ENCODE measurements at places on chromosomes 1 and 21. TPM values are rescaled to one million over a fixed set of nuclear protein-coding genes. Genes with fewer than 3 reads are reported as not detected.

FCGR3B gene
- not detected for total RNA-seq

DNA sequence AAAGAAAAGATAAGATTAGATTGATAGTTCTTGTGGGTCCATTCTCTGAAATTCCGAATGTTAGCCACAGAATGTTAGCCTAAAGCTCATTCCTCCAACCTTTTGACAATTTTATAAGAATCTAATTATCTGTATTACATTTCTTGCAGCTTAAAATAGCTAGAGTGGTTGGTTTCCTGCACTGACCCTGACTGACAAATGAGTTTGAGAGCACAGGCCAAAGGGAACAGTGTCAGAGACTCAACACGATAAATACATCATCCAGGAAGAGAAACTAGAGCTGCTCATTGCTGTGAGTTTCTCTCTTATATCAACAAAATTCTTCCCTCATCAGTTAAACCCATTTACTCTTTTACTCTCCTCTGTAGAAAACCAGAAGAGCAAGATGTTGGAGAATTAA is 82.1 kb upstream of the PPM1J start:
- no peak for DNase-seq

- no peak for DNase-seq
These were observed 30.0 kb upstream of the SDE2 start for GRCh38 chr1:226029093-226029496.

S100A9 gene
- total RNA-seq = not detected

TXNIP gene
- 90.7 TPM for total RNA-seq

- peak; percentile 90 for DNase-seq
These were observed at the start of gene PLEKHM2 for GRCh38 chr1:15684042-15684461. Gene PLEKHM2 (plus strand): TSS chr1:15684320. CDS start chr1:15684559, 239 bp downstream.

DNA sequence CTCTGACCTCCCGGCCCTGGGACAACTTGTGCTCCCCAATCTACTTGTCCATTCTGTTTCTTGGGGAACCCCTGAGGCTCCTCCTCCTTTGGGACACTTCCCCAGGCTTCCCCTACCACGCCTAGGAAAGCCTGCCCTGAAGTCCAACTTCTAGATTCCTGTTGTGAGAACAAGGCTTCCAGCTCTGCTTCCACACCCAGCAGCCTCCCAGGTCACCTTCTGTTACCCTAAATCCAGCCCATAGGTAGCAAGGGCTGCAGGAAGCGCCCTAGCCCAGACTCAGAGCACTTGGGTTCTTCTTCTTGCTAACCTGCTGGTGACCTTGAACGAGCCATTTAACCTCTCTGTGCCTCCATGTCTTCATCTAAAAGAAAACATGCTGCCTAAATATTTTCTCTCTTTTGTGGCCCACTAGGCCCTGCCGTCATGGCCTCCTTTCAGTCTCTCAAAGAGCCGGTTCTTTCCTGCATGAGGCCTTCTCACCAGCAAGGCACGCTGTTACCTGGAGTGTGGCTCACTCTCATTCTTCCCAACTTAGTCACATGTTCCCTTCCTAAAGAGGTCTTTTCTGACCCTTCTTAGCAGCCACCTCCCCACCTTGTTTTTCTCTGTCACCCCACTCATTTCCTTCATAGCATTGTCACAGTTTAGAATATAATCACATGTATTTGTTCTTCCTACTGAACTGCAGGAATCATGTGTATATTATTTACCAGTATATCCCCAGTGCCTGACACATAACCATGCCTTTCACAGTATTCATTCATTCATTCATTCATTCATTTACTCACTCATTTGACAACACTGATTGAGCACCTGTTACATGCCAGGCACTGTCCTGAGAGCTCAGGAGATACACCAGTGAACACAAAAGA is 1.4 kb downstream of the CAPN2 start:
- peak; percentile 16 for DNase-seq

GRCh38 chr1:67791686-67792085 is 41.6 kb downstream of the GNG12 start:
- DNase-seq = no peak

DNA sequence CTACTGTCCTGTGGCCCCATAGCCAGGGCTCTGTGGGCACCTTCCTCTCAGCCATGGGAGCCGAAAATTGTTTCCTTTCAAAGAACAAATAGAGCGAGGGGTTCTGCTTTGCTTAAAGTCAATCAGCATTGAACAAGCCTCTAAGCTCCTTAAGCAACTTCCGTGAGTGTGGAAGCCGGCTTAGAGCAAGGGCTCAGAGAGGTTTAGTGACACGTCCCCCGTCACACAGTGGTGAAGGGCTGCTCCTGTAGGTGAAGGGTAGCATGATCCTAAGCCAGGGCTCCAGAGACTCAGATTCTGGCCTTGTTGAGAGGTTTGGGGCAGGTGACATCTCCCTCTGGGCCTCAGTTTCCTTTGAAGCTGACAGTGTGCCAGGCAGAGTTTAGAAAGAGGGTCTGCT is 94.0 kb upstream of the WNT4 start:
- DNase-seq = no peak

DNA sequence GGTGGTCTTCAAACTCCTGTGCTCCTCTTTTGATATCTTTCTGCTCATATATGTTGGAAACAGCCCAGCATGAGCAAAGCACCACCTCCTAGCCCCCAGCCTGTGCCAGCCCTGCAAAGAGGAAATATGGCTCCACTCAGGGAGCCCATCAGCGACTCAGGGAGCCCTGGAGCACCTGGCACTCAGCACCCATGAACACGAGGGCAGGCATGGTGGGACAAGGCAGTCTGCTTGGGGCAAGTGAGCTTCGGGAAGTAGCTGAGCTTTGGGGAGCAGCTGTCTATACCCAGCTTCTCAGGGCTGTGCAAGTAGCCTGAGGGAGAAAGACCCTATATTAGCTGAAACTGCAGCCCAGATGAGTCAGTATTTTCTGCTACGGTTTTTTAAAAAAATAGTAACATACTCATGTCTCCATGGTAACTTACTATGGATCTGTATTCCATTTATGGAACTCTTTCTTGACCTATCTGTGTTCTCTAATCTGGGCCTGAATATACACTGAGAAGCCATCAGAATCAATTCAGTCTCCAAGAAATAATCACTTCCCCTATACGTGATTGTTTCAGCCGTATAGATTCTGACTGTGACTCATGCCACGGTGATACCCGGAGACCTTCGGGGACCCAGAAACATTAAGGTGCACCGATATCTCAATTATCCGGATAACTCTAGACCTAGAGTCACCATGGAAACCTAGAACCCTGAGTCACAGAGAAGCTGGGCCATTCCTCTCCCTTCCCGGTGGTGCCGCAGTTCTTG is 1.5 kb upstream of the ETS2 start:
- DNase-seq = no peak

HORMAD1 gene
- 0.59 TPM for total RNA-seq

- DNase-seq = no peak
These were observed 6.3 kb downstream of the JMJD4 start for GRCh38 chr1:227728892-227729143.

DNA sequence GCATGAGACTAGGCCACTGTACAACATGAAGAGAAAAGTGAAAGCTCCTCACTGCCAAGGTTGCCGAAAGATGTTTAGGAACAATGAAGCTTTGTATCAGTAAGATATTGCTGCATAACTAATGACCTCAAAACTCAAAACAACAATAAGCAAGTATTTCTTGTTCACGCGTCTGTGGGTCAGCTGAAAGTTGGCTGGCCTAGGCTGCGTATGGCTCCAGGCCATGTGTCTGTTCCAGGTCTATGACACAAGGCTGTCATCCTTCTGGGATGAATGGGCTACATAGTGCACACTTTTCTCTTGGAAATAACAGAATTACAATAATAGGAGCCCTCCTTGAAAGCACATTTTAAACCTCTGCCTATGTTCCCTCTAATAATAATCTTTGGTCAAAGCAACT is 515.9 kb downstream of the PLPP3 start:
- no peak for DNase-seq

ESPN gene
- 8.7 TPM for total RNA-seq

GRCh38 chr1:7726623-7727022 is 44.5 kb upstream of the VAMP3 start:
- DNase-seq = no peak

LCE1B gene
- total RNA-seq = not detected
